ENCODE measurements at places on chromosomes 1 and 21. TPM values are rescaled to one million over a fixed set of nuclear protein-coding genes. Genes with fewer than 3 reads are reported as not detected.

Gene CCDC17
- 3.1 TPM for total RNA-seq

Gene SAMD13
- total RNA-seq, result not detected

Gene CHD1L
- 35.2 TPM for total RNA-seq

Gene TRIM67
- not detected for total RNA-seq

Gene LCK
- total RNA-seq, result 6.2 TPM

Gene LACTBL1
- not detected for total RNA-seq
